HepG2 (cell line): ENCODE measurements at places on chromosomes 6 and 20.

DNA sequence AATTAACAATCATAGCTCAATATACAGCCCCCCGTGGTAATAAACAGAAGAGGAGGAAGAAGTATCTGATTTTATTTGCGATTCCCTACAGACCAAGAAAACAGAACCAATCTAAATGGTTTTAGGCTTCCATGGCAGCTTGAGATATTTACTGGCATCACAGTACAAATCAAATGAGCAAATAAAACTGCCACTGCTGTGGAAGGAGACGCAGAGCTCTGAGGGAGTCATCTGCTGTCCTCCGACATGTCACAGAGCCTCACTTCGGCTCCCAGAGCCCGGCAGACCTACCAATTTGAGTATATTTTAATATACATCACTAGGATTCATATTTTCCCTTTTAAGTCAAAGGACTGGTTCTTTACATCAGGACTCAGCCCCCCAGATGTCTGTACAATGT, 145.2 kb upstream of the KCNQ5 start:
- DNase-seq: no peak

DNA sequence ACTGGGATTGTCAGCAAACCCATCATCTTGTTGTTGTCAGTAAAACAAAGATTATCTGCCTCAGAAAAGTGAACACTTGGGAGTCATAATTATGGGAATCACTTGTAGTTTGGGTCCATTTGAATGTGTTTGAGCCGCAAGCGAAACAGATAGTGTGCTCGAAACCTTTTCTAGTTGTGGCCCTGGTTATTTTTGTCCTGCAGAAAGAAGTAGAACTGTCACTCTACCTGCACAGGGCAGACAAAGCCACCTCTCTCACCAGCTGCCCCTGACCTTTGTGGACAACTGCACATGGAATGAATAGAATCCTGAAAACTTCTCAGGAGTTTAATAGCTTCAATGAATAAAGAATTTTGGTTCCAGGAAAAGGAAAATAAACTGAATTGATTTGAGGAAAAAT, 156.1 kb upstream of the CHD6 start:
- no peak for DNase-seq

DNA sequence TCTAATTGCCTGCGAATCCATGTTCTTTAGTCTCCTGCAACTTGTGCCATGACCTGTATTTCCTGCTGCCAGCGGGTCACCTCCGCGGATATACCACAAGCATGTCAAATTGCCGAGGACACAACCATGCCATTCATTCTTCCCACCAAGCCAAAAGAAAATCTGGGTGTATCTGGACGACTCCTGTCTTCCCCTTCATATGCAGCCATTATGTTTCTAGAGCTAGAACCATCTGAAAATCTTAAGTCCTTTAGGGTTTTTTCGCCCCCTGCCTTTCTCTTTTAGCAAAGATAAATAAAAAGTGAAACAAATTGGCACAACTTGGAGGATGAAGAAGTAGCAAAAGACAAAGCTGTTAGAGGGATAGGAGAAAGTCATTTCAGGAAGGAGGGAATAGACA, 242.6 kb downstream of the ARID1B start:
- DNase-seq: no peak

DNA sequence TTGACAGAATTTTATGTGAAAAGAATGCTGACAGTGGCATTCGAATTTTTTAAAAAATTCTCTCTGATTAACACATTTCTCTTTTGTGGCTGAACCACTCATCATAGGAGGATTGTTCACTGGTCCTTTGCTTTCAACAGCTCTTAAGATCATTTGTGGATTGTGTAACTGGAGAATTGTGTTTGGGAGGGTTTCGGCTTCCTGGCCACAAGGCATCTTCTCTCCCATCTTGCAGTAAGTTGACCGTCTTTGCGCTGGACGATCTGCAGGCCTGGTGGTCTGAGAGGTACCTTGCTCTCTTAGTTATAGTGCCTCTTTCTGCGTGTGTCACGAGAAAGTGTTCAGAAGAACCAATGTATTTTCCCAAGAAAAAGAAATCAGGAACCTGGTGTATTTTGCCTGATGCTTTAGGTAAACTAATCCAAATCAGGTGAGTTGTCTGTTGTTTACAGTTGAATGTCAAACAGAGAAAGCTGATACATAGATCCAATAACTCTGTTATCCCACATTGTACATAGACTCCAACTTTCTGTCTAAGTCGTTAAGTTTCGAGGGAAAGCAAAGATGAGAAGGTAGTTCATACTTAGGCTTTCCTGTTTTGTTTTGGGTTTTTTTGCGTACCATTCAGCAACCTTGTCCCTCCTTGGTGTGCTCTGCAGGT, 14.8 kb upstream of the EXOC2 start:
- no peak for DNase-seq

DNA sequence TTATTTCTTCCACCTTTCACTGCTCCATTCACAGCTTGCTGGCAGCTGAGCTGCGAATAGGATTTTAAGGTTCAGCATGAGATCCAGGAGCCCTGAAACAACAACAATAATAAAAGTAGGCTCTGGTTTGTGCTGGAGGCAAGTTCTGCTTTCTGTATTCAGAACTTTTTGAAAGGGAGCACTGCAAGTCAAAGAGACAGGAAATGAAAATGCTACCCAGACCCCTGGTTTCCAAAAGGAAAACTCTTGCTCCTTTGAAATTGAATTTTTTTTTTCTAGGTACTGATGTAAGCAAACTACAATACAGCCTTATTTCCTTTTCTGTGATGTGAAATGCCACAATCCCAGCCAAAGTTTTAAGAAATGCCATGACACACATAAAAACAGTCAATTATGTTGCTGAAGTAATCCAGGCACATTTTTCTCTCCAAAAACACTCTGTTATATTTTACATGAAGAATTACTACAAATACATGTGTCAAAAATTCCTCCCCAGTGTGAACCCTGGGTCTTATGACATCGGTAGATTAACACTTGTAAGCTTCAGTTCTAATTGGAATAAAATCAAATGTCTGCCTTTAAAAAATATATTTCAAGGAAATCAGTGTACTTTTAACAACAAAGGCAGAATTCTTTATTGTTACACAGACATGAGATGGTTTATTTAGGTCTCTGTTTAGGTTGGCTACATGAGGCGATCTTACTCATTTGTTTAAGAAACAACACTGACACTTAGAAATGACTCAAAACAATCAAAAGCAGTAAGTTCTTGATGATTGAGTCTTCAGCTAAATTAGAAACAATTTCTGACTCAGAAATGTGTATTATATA, 656.7 kb downstream of the EPHA7 start:
- no peak for DNase-seq

DNA sequence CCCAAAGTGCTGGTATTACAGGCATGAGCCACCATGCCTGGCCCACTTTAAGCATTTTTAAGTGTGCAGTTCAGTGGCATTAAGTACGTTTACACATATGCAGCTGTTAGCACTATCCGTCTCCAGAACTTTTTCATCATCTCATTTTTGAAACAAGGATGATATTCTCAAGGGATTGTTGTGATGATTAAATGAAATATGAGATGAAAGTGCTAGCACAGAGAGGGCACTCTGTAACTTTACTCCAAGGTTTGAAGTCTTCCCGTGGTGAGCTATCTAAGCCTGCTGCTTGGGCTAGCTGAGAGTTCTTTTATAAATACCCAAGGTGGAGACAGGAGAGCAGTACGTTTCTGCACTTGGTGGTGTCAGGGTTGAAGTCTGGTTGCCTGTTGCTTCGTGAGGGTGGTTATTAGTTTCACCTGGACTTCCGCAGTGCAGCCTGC, 6.6 kb downstream of the TM9SF4 start:
- no peak for DNase-seq

DNA sequence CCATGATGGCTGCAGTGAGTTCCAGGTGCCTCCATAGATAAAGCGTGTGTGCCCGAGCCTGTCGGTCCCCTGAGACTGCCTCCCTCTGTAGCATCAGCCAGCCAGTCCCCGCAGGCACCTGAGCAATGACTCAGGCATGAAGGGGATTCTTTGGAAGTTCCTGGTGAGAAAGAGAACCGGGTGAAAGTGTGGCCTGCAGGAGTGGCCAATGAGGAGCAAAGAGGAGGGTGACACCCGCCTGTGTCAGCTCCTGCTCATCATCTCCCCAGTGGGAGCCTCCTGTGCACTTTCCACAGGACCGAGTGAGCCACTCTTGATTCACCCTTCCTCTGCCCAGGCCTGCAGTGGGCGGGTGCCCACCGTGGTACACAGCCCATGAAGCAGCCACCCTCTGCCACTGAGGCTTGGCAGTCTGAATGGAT, 71.2 kb upstream of the PTPN1 start:
- no peak for DNase-seq

DNA sequence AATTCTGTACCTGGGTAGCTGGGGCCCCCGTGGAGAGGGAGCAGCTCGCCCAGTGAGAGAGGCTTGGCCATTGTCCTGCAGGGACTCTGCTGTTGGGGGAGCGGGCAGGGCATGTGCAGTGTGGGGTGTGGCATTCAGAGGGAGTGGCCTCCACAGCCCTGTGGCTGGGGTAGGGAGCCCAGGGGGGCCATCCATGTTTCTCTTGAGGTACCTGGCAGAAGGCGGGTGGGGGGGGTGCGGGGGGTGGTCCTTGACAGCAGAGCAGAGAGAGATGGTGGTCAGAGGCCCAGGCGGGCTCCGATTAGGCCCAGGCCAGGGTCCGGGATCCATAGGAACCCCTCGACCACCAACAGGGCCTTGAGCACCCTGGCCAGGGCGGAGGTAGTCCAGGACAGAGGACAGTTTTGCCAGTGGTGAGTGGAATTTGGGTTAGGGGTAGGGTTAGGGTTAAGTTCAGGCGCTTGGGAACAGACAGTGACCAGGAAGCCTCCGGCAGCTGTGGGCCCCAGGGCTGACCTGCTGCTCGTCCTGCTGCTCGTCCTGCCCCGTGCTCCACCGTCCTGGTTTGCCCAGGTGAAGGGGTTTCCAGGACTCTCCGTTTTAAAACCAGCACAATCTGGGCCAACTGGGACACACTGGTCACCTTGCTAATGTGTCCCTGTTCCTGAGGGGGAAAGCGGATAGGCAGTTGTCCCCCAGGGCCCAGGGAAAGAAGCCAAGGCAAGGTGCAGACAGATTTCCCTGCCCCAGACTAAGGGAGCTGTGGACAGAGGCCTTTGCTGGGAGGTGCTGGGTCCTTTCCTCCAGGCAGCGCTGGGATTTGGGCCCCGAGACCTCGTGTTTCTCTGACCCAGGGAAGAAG, 24.8 kb upstream of the MYT1 start:
- no peak for DNase-seq

GRCh38 chr20:38859070-38859690, 53.7 kb downstream of the PPP1R16B start:
- DNase-seq: no peak

GRCh38 chr6:146709036-146709622, 110.4 kb downstream of the ADGB start:
- no peak for DNase-seq

DNA sequence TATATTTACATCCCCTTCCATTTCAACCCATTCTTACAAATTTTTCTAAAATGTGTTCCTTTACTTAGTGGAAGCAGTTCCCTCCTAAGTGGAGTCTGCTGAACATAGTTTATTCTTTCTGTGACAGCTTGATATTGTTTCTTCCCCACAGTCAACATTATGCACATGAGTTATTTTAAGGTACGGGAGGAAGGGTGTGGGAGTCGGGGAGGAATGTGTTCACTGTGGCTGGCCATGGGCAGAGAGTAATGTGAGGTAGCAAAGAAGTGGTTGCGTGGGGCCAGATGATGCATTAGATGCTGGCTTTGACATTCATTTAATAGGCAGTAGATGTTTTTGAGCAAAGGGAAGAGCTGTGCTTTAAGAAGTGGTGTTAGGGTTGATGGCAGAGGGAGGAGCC, 98.5 kb downstream of the ARMC2 start:
- DNase-seq: no peak

- DNase-seq: no peak
Measured at GRCh38 chr6:23989885-23990533, 136.0 kb upstream of the NRSN1 start.

DNA sequence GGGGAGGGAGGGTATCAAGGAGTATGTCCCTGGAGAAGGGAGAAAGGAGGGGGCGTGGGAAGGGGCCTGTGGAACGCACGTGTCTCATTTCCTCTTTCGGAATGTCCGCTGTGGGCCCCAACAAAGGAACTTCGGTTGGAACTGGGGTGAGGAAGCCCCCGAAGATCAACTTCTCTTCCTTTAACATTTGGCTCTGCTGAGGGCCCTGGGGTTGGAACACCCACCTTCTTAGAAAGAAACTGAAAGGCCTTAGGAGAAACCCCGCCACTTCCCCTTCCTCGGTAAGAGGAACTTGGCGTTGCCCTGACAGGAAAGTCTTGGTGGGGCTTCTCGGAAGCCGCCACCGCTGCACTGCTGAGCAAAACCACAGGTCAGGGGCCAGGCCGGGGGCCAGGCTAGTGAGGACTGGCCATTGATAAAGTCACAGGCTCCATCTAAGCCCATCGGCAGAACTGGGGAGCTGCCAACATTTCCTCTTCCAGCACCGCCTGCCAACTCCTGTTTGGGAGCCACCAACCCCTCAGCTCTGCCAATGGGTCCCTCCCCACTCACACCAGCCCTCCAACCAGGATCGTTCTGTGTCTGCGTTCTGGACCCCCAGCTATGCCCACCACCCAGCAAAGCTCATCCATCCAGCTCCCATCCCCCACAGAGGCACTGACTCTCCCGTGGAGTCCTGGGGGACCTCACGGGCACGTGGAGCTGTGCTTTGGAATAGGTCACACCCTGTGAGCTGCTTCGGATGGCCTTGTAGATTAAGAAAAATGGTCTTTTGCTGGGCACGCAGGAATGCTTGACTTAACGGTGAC, 44.8 kb downstream of the FGD2 start:
- DNase-seq: no peak

- DNase-seq: no peak
Measured at GRCh38 chr20:52082612-52083011, 109.0 kb downstream of the ZFP64 start.

DNA sequence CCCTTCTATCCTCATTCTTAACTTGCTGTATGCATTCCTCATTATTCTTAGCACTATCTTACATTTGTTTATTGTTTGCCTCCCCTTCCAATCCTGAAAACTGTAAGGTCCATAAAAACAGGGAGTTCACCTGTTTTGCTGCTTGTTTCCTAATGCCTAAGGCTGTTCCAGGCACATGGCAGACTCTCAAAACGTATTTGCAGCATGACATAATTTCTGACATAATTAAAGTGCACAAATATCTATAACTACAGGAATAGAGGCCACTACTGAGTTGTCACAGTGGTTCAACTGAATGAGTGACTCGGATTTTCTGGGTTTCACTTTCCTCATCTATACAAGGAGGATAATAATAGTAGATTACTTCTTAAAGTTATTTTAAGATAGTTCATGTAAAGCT, 83.0 kb downstream of the HFE start:
- no peak for DNase-seq

DNA sequence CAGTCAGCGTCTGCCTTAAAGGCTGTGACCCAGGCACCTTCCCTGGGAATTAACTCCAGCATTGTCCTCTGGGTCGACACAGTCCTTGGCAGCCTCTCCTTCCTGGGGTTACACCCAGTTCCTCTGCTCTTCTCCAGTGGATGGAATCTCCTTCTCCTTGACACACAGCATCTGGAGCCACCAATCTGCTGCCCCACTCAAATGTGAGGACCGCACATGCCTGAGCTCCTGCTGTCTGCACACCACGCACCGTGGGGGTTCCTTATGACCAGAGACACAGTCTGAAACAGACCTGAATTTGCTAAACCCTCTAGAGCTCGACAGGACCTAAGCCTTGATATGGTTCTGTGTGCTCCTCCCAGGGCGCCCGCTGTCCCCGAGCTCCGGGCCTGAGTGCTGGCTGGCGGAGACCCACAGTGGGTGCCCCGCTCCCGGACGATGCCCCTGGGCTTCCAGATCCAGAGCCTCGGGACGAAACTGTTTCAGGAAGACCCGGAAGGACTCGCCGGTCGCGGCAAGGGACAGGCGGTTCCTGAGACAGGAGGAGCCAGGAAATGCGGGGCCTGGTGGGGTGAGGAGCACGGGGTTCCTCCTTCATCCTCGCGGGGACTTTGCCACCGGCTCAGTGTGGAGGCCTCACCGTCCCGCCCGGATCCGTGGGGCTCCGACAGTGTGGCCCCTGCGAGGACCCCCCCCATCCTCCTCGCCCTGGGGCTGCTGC, 2.5 kb upstream of the RAET1G start:
- DNase-seq: no peak
